Fibroblast of skin of back (primary cell): ENCODE measurements at places on chromosomes 2 and 18.

GRCh38 chr2:84989422-84989821, 18.5 kb downstream of the KCMF1 start:
- DNase-seq: no peak

DNA sequence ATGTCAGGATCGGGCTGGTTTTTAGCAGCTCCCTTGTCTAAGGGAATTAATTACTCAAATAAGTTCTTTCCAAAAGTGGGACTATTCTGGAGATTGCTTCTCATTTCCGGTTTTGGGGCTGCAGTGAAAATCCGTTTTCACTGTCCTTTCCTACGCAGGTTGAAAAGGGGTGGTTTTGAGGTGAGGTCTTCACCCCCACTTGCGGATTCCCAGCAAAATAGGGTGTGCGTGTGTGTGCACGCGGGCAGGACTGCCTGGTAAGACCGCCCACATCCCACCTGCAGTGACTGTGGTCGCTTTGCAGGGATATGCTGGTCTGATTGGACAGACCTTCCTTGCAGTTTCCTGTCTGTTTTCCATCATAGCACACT, 472 bp upstream of the PLEKHM3 start:
- DNase-seq: no peak

GRCh38 chr2:20465716-20466394, 19.0 kb downstream of the RHOB start:
- DNase-seq: no peak

GRCh38 chr18:35707674-35708073, 126.1 kb downstream of the GALNT1 start:
- DNase-seq: no peak

DNA sequence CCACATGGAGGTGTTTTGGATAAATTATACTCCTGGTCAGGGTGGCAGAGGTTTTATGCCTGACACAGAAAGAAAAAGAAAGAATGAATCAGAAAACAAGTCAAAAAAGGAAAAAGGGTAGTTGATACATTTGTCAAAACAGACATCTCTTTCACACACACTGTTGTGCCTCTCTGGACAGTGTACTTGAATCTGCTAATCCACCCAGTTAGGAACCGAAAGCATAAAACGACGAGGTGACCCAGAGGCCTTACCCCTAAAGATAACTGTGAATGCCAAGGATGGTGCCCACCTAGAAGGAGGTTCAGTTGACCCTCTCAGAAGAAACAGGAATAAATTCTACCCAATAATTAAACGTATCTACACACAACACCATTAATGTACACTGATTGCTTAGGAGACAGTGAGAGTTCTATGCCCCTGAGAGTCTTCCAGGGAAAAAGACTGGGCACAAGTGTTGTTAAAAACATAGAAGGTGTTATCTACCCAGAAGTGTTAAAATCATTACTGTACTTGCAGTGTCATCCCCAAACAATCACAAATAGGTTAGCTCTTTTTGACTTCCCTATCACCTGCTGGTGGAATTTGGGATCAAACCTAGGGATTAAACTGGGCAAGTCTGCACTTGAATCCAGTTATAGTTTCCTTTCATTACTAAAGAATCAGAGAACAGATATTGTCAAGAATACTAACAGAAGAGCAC, 123.2 kb upstream of the DNAJC10 start:
- DNase-seq: no peak

DNA sequence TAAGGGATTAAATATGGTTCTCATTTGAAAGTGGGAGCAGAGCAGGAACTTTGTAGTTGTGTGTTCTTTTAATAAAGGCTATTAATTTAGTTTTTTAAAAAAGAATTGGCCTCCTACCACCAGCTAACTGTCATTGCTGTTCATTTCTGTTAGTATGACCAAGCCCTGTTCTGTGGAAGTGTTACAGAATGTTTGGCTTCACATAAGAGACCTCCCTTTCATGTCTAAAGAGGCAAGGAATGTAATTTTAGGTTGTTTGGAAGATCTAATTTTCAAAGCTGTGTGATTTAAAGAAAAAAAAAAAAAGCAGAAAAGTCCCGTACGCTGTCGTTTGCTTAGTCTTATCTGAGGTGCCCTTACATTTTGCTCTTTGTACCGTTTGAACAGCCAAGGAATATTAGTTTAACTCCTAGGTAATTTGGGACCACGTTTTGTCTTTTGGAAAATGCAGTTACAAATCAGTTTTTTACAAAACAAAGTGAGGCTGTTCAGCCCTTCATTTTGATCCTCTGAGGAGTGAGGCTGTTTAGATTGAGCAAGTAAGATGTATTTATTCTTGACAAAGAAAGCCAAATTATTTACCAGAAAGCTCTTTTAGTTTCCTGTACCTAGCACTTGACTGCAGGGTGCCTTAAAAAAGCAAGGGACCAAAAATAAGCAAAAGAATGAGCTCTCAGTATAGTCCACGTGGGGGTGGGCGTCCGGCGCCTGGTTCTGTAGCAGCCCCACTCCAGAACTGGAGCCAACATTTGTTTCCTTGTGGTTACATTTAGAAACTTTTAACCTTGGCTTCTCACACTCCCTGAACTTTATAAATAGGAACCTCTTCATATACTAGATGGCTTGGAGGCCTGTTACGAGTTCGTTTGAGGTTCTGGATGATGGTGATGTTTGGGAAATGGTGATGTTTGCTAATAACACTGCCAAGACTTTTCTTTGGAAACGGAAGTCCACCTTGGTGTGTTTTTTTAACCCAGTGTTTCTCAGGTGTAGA, 136.2 kb downstream of the FMNL2 start:
- DNase-seq: no peak

- no peak for DNase-seq
Measured at GRCh38 chr18:23614413-23614812, 28.1 kb upstream of the NPC1 start.

DNA sequence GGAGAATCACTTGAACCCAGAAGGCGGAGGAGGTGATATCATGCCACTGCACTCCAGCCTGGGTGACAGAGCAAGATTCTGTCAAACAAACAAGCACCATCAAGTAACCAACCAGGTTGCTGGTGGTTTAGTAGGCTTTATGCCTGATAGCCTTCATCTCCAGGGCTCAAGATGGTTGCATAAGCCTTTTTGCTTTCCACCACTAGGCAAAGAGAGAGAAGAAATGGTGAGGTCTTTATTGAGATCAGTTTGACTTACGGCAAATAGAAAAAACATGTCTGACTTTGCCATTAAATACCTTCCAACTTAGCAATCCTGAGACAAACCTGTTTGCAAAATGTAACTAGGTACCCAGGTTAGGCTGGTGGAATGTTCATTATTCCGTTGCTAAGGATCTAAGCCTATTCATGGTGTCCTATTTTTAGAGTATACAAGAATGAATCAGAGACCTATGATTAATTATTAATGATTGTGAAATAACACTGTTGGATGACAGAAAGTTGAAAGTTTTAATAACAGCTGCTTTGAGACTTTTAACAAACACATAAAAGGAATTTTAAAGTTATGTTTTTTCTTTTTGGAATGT, 53.5 kb upstream of the SLC38A11 start:
- no peak for DNase-seq

DNA sequence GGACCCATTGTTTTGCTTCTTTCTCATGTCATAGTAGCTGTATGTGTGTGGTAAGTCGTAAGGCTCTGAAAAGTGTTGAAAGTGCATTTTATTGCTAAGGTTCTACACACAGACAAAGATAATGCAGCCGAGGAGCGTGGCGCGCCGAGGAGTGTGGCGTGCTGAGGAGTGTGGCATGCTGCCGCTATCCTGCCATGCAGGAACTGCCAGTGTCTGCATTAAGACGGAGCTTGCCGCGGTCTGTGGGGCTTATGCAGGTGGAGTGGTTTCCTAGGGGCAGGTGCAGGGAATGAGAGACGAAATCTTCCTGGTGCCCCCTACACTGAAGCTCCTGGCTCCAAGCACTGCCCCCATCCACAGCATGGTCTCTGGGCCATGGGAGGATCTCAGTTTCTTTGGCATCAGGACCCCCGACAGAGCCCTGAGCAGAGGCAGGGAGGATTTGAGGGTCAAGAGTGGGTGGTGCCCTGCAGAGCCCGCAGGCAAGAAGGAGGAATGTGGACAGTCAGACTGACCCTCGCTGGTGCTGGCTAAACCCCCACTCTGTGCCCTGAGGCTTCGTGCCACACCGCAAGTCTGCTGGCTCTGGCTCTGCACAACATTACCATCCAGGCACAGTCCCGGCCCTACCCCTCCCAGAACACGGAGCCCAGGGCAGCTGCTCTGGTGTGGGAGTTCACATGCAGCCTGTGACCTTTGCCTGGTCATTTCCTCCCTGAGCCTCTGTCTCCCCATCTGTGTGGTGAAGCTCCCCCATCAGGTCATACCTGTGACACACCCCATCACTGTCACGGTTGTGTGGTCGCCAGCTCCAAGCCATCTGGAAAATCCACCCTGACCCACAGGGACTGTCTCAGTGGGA, 3.2 kb downstream of the SNED1 start:
- no peak for DNase-seq

DNA sequence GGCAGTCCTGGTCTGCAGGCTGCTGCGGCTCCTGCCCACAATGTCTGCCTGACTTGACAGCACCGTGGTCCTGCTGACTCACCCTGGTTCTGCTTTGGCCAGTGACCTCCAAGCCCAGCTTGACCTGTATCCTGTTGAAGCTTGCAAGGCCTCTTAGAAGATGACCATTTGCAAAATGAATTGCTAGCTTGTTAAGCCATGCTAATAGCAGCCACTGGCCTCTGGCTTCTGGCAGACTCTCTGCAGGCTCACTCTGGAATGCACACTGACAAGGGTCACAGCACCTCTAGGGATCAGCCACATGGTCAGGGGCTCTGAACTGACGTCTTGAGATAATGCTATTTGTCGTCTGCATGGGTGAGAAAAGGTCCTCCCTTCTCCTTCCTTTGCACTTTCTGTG, 25.9 kb downstream of the CNGA3 start:
- no peak for DNase-seq

GRCh38 chr18:29078273-29078672, 901.3 kb upstream of the CDH2 start:
- DNase-seq: no peak

- DNase-seq: no peak
Measured at GRCh38 chr2:147096671-147097070, 748.2 kb upstream of the ACVR2A start.

DNA sequence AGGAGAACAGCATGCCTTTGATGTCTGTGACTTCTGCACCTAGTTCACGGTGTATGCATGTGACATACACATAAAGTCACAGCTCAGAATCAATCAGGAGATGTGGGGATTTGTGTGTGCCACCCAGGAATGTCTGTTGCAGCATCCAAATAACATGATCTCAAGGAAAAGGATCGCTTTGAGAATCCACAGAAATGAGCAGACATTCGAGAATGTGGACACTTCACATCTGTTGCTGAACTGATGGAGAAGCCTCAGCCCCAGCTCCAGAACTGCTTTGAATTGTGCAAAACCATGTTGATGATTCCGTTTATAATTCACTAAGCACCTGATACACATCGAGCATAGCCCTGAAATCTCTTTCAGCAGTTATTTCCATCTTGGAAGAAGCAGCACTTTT, 208.6 kb downstream of the CMPK2 start:
- DNase-seq: peak; percentile 12

DNA sequence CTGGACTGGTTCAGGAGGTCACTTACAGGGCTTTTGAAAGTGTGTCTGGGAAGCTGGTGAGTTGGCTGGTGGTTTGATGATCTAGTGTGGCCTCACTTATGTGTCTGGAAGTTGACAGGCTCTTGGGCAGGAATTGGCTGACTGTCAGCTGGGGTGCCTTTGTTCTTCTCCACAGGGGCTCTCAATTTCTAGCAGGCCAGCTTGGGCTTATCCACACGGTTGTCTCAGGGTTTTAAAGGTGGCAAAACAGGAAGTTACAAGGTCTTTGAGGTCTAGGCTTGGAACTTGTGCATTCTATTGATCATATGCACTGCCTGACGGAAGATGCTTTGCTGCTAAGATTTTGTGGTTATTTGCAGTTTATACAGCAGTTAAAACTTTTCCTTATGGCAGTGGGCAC, 52.0 kb upstream of the CELF4 start:
- no peak for DNase-seq

DNA sequence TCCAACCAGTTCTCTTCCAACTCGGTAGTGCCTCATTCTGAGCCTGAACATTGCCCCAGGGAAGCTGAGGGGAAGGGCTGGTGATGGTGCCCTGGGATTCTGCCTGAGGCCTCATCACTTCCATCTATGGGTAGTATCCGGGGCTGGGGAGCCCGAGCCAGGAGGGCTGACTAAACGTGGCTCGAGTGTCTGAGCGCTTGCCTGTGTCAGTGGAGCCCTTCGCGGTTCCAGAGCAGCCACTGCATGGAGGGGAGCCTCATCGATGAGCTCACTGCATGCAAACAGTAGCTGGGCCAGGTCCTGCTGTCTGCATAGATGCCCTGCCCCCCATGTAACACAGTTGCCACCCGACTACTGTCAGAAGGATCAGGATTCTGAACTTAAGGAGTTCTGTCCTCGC, 129.3 kb downstream of the GLI2 start:
- DNase-seq: peak; percentile 75

GRCh38 chr2:222837643-222838056, 23.2 kb upstream of the ACSL3 start:
- no peak for DNase-seq

DNA sequence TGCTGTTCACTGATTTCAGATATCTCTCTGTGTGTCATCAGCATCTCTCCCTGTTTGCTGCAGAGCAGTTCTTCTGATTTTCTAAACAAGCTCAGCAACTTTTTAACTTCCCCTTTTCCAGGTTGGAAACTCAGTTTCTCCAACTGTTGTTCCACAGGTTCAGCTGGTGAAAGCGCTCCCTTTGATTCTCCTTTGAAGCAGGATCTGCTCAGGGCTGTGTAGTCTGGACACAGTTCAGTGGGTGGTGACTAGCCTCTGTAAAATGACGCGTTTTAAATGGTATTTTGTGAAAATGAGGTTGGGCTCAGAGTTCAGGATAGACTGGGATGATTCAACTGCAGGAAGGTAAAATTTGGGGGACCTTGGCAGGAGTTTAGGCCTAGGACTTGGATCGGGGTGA, 106.3 kb downstream of the TRIM43 start:
- peak; percentile 40 for DNase-seq

DNA sequence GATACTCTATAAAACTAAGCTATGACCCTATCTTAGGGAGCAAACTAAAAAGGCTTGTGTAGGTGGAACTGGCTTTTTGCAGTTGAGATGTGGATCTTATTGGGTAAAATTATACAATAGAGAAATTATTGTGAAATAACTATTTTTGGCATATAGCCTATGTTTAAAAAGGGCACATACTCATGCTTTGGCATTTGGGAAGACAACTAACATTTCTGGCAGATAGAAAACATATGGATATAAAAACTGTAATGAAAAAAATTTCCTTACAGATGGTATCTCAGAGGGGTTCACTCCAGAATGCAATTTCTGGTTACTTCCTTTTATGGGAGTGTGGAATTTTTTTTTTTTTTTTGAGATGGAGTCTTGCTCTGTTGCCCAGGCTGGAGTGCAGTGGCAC, 120.1 kb upstream of the CCDC195 start:
- DNase-seq: peak; percentile 58

GRCh38 chr18:9565407-9565806, 49.0 kb downstream of the PPP4R1 start:
- DNase-seq: no peak

GRCh38 chr2:57407772-57408201, 638.8 kb upstream of the VRK2 start:
- DNase-seq: no peak
